ENCODE measurements at places on chromosomes 11 and 22.

GRCh38 chr11:133385781-133386180 is 146.5 kb downstream of the OPCML start:
- no peak for DNase-seq

DNA sequence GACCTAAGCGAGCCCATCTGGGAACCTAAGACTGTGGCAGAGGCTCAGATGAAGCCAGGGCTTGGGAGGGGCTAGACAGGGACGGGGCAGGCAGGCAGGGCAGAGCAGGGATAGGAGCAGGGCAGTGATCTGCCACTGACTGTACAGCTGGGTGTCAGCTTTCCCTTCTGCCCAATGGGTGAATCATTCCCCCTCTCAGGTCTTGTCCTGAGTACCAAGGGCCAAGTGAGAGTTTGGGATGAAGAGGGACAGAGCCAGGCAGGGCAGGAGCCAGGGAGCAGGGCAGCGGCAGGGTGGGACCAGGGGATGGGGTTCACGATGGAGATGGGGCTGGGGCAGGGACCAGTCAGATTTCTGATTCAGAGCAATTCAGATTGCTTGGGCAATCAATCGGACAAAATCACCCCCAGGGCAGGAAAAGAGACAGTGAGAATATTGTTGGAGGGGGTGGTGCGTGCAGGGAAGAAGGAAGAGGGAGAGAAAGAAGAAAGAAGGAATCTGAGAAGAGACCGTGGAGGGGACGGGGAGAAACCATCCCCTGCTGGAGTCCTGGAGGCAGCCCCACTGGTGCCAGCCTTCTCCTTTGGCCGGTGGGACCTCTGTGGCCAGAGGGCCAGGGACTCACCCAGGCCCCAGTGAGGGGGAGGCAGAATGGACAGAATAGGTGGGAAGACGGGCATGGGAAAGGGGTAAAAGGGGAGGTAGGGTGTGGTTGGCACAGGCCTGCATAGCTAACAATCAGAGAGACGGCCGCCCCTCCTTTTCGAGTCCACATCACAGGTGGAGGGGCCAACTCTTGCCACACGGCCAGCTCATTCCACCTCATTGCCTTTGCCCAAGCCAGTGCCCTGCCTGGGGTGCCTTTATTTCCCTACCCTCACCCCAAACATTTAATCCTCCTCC is 47.2 kb downstream of the CYTH4 start:
- no peak for DNase-seq

- DNase-seq = no peak
Measured at GRCh38 chr11:100684101-100685065, 2.7 kb upstream of the ARHGAP42 start.

DNA sequence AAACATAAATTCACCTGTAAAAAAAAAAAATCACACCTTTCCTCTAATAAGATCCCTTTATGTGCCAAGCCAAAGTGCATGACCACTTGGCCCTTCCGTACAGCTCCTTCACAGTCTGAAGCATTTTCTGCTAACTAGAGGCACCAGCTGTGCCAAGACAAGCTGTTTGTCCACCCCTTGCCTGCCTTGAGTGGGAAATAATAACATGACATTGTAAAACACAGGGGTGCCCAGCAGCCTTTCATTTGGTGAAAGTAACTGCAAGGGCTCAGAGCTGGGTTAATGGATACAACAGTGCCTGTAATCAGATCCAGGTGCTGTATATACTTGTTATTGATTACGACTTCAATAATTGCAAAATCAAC is 59.2 kb downstream of the DDIAS start:
- DNase-seq = no peak

Measured in stimulated activated CD4-positive, alpha-beta T cell treated with anti-CD3 and anti-CD28 coated beads, Interleukin-1b, Interleukin-23, amount 100 ng/mL, for 1 hour (primary cell).